NCI-H226 (cell line): ENCODE measurements at places on chromosomes 6 and 20.
A peak's percentile ranks its signal among the peaks of the same experiment; 100 is the strongest.

DNA sequence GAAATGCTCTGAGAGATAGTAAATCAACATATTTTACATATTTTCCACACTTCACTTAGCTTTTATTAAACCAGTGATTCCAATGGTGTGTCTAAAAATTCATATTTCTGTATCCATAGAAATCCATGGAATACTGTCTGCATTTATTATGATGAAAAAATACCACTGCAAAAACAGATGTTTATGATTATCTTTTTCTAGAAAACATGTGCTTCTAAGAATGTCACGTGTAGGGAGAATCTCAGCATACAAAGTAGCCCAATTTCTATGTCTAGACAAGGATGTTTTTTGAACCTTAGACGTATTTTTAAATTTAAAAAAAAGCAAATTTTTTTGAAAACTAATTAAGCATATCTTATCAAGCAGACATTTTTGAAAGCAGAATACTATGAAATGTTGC lies 622.4 kb downstream of the TENT5A start:
- no peak for DNase-seq

- DNase-seq, result no peak
Measured at GRCh38 chr20:45117581-45117980, 2.6 kb upstream of the WFDC5 start.

- DNase-seq, result no peak
Measured at GRCh38 chr6:129191235-129191634, 308.3 kb downstream of the LAMA2 start.

GRCh38 chr6:1287103-1287591 lies 24.8 kb upstream of the FOXQ1 start:
- DNase-seq, result peak; percentile 95

DNA sequence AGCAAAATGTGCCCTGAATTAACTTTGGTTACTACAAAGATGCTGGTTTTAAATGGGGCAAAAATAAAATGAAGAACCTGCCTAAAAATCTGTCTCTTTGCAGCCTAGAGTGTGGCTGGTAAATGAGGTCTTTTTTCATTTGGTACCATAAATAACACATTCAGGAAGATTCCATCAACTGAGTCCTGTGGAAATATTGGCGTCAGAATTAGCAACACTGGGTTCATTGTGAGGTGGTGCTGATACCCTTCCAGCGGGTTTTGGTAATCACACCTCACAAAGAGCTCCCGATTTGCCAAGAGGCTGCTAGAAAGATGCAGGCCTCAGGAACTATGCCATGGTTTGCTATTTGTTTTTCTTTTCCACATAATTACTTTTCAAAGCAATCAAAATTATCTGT lies 55.3 kb downstream of the FAM50B start:
- DNase-seq, result no peak

GRCh38 chr6:169216830-169217229 lies 36.8 kb downstream of the THBS2 start:
- DNase-seq, result no peak

- DNase-seq, result no peak
Measured at GRCh38 chr6:136007345-136007744, 155.8 kb downstream of the PDE7B start.

- DNase-seq, result no peak
Measured at GRCh38 chr20:61963885-61964674, 101.6 kb downstream of the TAF4 start.

DNA sequence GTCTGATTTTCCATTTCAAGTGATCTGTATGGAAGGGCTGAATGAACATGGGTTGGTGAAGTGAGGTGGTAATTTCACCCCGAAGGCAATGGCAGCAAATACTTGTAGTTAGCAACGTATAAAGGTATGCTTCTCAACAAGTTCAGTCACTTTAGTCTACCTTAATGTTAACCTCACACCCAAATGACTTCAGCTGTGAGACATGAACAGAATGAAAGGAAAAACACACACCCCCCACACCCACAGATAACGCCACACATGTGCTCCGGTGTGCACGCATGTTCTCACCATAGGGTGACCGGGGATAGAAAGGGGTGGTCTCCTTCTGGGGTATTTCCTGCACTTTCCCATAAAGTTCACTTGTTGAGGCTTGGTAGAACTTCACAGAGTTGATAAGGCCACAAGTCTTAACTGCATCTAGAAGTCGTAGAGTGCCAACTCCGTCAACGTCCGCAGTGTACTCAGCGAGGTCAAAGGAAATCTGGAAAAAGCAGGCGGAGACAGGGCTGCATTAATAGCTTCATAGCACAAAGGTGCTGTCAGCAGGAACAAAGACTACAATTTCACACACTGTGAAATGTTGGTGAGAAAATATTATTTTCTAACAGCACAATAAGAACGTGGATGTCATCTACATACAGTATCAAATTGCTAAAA lies 284.8 kb downstream of the GMDS start:
- no peak for DNase-seq

GRCh38 chr20:77231-77630 lies 10.2 kb upstream of the DEFB125 start:
- DNase-seq, result no peak

DNA sequence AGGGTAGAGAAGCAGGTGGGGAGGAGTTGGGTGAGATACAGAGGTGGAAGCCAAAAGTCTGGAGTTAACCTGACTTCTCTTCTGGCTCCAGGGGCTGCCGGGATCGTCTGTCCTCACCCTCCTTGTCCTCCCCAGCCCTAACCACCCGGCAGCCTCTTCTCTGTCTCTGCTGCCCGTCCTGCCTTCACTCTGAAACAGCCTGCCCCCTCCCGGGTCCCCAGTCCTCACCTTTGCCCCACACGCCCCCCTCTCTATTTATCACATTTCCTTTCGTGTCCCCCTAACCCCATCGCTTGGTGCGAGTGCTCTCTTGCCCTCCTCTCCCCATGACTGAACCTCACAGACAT lies 5.7 kb downstream of the RING1 start:
- DNase-seq, result no peak

- DNase-seq, result no peak
Measured at GRCh38 chr20:40547483-40548091, 141.4 kb downstream of the MAFB start.

- DNase-seq, result no peak
Measured at GRCh38 chr6:40900791-40901190, 138.2 kb downstream of the UNC5CL start.

GRCh38 chr20:13149371-13150105 lies 71.5 kb upstream of the ISM1 start:
- DNase-seq, result no peak
